ENCODE measurements at places on chromosomes 13 and 19. TPM values are rescaled to one million over a fixed set of nuclear protein-coding genes. Genes with fewer than 3 reads are reported as not detected.

DNA sequence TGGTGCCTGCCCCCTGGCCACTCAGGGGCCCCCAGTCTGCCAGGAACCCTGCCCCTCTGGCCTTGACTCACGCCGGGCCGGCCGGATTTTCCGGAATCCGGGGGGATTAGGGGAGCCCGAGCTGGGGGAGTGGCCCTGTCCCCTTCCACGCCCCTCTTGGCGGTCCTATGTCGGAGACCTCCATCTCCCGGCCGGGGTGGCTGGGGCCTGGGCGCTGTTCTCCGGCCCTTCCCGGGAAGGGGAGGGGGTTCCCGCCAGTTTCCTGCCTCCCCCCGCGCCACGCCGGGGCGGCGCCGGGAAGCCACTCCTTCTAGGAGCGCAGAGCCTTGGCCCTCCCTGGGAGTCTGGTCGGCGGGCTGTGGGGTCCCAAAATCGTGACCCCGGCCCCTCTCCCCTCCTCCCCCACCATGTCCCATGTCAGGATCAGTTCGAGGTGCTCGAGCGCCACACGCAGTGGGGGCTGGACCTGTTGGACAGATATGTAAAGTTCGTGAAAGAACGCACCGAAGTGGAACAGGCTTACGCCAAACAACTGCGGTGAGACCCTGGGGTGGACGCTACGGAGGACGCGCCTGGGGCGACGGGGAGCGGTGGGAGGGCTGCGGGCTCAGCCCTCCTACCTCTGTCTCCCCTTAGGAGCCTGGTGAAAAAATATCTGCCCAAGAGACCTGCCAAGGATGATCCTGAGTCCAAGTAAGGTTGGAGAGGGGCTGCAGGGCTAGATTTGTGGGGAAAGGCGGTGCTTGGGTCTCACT lies 1.3 kb downstream of the TRIP10 start:
- DNase-seq: peak; percentile 69

GRCh38 chr19:12924621-12925310 lies 5.7 kb upstream of the SYCE2 start:
- DNase-seq: no peak

- DNase-seq: no peak
These were observed 78.9 kb upstream of the OLFM4 start for GRCh38 chr13:52949742-52950141.

DNA sequence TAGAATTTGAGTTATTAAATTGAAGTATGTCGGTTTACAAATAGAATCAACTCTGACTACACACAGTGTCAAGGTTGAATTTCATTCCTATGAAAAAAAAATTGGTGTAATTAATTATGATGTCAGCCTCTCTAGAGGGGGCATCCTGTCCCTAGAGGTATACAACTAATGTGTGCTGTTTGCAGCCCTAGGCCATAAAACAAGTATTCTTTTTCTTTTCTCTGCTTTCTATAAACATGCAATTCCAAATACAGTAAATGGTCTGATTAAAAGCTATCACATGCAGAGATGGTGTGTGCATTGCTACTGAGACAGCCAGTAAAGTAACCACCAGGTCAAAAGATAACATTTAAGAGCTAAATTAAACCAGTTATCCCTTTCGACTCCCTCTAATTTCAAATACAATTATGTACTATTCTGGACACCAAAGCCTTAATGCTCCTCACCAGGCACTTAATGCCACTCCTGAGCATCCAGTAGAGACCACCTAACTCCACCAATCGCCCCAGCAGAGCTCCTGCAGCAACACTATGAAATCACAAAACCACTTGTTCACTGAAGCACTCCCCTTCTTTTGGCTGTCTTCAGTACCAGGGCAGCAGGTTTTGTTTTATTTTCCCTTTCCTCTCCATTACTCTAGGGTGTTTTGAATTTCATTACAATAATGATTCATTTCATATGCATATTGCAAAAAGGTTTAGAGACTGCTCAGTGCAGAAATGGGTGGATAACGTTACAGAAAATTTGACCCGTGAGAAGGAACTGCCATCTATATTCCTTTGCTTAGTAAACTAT lies 426.9 kb downstream of the PCDH9 start:
- peak; percentile 10 for DNase-seq

DNA sequence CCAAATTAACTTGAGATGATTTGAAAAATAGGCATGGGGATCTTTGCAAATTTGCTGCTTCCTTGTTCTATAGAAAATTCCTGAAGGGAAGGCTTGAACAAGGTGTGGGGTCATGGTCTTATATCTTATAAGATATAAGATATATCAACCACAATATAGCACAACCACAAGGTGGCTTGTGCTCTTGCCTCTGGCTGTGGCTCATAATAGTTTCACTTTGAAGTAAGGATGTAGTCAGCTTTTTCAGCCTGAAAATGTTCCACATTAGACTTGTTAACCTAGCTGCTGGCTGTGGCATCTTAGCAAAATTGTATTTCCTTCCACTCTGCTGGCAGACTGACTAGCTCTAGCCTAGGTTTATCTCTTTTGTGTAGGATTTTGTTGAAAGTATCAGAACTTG lies 169.7 kb downstream of the KLF5 start:
- no peak for DNase-seq

DNA sequence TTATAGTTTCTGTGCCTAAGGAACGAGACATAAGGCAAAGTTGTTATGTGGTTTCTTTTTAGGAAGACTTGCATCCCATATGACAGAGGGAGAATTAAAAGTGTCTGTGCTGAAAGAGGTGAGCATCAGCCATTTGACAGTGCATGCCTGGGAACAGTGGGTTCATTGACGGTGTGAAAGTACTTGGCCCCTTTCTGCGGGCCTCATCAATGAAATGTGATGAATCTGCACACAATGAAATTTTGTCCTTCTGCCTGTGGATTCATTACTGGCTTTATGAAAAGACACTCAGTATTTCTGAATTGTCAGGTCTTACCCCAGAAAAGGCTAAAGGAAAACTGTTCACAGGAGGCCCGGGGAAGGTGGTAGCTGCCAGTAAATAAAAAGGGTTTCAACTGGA lies 295.8 kb downstream of the FOXO1 start:
- no peak for DNase-seq

GRCh38 chr19:20999731-21000352 lies 20.6 kb upstream of the ZNF430 start:
- peak; percentile 94 for DNase-seq

Gene SMIM44
- polyA plus RNA-seq: not detected

Gene SIGLEC5
- 0.32 TPM for polyA plus RNA-seq

Gene HIF3A
- polyA plus RNA-seq: 302 TPM

Gene NLRP7
- polyA plus RNA-seq: not detected

Gene ZNF554
- 5.6 TPM for polyA plus RNA-seq

Gene ATP4B
- polyA plus RNA-seq: not detected

Data from muscle of arm (tissue), 14 donors.